ENCODE measurements at places on chromosomes 6 and 20. TPM values are rescaled to one million over a fixed set of nuclear protein-coding genes. Genes with fewer than 3 reads are reported as not detected.

The ATP6V1G2 gene
- total RNA-seq: 0.33 TPM

The TREM1 gene
- not detected for total RNA-seq

The IGF2R gene
- 94.4 TPM for total RNA-seq

The HCRTR2 gene
- total RNA-seq: not detected

The SPEF1 gene
- not detected for total RNA-seq

The UNC93A gene
- total RNA-seq: not detected

The ZNFX1 gene
- 62.7 TPM for total RNA-seq

The OR2W1 gene
- not detected for total RNA-seq

The ELOVL4 gene
- 1.4 TPM for total RNA-seq

The B3GAT2 gene
- total RNA-seq: not detected

The ABT1 gene
- total RNA-seq: 18.0 TPM

The EMILIN3 gene
- total RNA-seq: not detected

The PDE7B gene
- total RNA-seq: 28.1 TPM

The FYN gene
- total RNA-seq: 185 TPM

The SLC32A1 gene
- not detected for total RNA-seq

The WFDC10B gene
- total RNA-seq: not detected

The MUC22 gene
- not detected for total RNA-seq

The PNPLA1 gene
- not detected for total RNA-seq

The TCP11 gene
- not detected for total RNA-seq

The NKX2-4 gene
- not detected for total RNA-seq

The OCSTAMP gene
- total RNA-seq: not detected

The C6orf132 gene
- 0.65 TPM for total RNA-seq

The MDFI gene
- 82.3 TPM for total RNA-seq

The GJA1 gene
- 435 TPM for total RNA-seq

The TOX2 gene
- total RNA-seq: 3.9 TPM

The SLC17A9 gene
- total RNA-seq: 17.7 TPM

The JARID2 gene
- total RNA-seq: 11.8 TPM

The METTL24 gene
- total RNA-seq: not detected

The CLVS2 gene
- not detected for total RNA-seq

The ADGB gene
- not detected for total RNA-seq

The KIFC1 gene
- total RNA-seq: 33.6 TPM

The ERVFRD-1 gene
- total RNA-seq: not detected

The LY6G6D gene
- not detected for total RNA-seq

The RPP21 gene
- 34.3 TPM for total RNA-seq

The OR2H1 gene
- not detected for total RNA-seq

The SMOC2 gene
- not detected for total RNA-seq

The PRDM13 gene
- total RNA-seq: not detected

The CPXM1 gene
- 0.19 TPM for total RNA-seq
